ENCODE measurements at places on chromosomes 4 and X. TPM values are rescaled to one million over a fixed set of nuclear protein-coding genes. Genes with fewer than 3 reads are reported as not detected.

HSFX2 gene
- not detected for total RNA-seq

LINC00632 gene
- total RNA-seq, result 2.3 TPM

HPSE gene
- total RNA-seq, result 1.1 TPM

SYNPO2 gene
- 1.1 TPM for total RNA-seq

ARR3 gene
- total RNA-seq, result not detected

AIFM1 gene
- total RNA-seq, result 71.6 TPM

MGAT4D gene
- total RNA-seq, result not detected

ASB11 gene
- not detected for total RNA-seq

EDNRA gene
- 0.24 TPM for total RNA-seq

ZFP92 gene
- 0.54 TPM for total RNA-seq

CXCL11 gene
- total RNA-seq, result 0.18 TPM

TMSB15A gene
- total RNA-seq, result 0.73 TPM

BEX2 gene
- total RNA-seq, result 9.6 TPM

TMPRSS11D gene
- total RNA-seq, result not detected

NAA11 gene
- not detected for total RNA-seq

NAT8L gene
- 9.8 TPM for total RNA-seq

BEND2 gene
- not detected for total RNA-seq

MTHFD2L gene
- 8.4 TPM for total RNA-seq

DHX15 gene
- total RNA-seq, result 118 TPM

TXK gene
- total RNA-seq, result 0.07 TPM

RBMXL3 gene
- total RNA-seq, result not detected

PHOX2B gene
- total RNA-seq, result 0.02 TPM

PRDM5 gene
- total RNA-seq, result 3.3 TPM

PABPC1L2B gene
- total RNA-seq, result not detected

SPIN2A gene
- total RNA-seq, result 0.13 TPM

PIR gene
- total RNA-seq, result 54.1 TPM

NSG1 gene
- 2.2 TPM for total RNA-seq

STOX2 gene
- total RNA-seq, result 3.0 TPM

SRPX2 gene
- 2.4 TPM for total RNA-seq

TLR6 gene
- total RNA-seq, result 3.7 TPM

MMRN1 gene
- total RNA-seq, result not detected

NLGN4X gene
- total RNA-seq, result not detected

TMPRSS11A gene
- total RNA-seq, result not detected

EXOC1L gene
- not detected for total RNA-seq

TRIML2 gene
- total RNA-seq, result 64.1 TPM

VGLL1 gene
- total RNA-seq, result not detected

PAGE4 gene
- not detected for total RNA-seq

FRMD7 gene
- total RNA-seq, result not detected

ADD1 gene
- 68.0 TPM for total RNA-seq
